ENCODE measurements at places on chromosomes 5 and 9.
A peak's percentile ranks its signal among the peaks of the same experiment; 100 is the strongest.

DNA sequence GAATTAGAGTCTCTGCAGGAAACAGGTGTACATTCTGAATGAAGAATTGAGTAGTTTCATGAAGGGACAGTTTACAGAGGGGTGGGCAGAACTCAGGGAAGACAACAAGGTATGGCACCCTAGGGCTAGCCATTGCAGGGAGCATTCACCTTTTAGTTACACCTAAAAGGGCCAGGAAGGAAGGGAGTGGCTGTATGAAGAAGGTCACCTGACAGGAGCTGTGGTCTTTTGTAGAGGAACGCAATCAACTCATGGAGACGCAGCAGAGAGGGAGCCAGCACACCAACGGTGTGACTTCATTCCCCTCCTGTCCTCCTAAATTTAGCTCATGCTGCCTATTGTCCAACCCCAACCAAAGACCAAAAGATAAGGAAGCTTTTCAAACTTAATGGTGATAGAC is 12.7 kb upstream of the ZCCHC7 start:
- no peak for DNase-seq

GRCh38 chr9:90464978-90465377 is 177.6 kb downstream of the DIRAS2 start:
- no peak for DNase-seq

GRCh38 chr5:75192804-75193203 is 43.9 kb downstream of the ANKRD31 start:
- DNase-seq, result no peak

GRCh38 chr5:68325065-68325580 is 109.6 kb downstream of the PIK3R1 start:
- no peak for DNase-seq

DNA sequence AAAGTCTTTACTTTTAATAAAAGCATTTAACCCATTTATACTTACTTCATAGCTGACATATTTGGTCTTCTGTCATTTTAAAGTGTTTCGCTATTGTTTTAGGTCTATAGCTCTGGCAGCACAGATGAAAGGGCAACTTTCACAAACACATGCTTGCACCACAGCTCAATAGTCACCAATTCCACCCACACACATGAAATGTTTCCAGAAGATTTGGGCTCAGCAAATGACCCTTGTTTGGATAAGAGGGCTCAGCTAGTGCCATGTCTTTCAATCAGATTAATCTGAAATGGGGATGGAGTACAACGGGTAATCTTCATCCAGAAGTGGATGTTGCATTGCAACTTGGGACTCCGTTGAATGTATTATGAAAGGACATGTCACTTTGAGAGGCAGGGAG is 176.0 kb downstream of the FGF18 start:
- no peak for DNase-seq

DNA sequence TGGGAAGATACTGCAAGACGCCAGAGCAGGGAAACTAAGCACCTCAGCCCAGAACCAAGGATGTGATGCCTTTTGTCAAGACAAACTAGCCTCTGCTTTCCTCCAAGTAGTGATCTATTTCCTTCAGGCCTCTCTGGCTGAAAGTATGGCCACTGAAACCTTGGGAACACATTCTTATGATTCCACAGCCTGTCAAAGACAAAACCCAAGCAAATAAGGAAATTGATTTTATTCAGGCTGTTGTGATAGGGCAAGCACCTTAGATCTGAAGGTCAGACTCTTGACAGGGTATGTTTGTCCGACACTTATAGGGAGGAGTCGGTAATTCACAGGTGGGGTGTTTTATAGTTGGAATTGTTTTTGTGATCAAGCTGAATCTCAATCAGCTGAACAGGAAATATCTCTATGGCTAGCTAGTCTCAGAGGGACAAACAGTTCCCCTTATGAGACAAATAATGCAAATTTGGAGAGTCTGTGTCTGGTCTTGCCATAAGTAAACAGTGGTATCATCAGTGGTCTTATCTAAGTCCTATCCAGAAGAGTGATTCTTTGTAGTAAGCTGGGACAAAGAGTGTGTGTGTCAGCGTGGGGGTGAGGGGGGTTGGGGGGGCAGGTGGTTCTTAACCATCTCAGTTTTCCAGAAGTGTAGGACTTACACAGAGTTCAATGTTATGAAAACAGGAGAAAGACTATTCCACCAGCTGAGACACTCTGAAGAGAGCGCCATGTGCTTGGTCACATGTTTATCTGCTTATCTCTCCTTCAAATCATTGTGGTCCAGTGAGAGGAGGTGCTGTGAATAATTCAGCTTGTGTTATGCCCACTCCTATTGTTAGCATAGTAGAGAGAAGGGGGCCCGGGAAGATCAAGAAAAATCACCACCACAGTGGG is 6.7 kb upstream of the ZCCHC10 start:
- no peak for DNase-seq

DNA sequence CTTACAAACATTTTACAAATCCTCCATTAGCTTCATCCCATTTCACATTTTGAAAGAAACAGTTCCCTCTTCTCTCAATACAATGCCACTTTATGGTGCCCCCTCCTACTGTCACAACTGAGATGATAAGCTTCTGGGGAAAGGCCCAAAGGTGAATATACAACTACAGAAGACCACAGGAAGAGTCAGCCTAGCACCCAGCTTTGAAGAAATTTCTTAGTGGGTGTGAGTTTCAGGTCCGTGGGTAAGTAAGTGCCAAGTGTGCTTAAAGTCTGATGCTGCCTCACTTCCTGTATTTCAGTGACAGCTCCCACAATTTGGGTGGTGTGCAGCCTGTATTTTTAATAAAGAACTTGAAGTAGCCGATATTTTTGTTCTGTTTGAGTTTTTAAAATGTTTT is 68.1 kb downstream of the ARHGEF28 start:
- DNase-seq, result no peak

GRCh38 chr9:86665416-86665815 is 281.9 kb downstream of the GAS1 start:
- DNase-seq, result no peak

DNA sequence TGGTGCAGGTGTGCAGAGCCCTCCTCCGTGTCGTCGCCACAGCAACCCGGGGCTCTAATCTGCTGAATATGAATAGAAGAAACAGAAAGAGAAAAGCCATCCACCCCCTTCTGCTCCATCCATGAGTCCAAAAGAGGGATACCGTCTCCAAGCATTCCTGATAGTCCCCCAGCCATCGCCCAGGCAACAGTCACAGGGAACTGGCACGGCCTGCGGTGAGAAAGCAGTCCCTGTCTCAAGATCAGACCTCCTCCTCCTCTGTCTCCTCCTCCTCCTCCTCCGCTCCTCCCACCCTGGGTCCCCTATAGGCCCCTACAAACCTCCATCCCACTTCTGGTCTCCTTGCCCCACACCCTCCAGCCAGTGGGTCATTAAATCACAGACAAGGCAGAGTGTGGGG is 308.1 kb upstream of the MPDZ start:
- DNase-seq, result no peak

DNA sequence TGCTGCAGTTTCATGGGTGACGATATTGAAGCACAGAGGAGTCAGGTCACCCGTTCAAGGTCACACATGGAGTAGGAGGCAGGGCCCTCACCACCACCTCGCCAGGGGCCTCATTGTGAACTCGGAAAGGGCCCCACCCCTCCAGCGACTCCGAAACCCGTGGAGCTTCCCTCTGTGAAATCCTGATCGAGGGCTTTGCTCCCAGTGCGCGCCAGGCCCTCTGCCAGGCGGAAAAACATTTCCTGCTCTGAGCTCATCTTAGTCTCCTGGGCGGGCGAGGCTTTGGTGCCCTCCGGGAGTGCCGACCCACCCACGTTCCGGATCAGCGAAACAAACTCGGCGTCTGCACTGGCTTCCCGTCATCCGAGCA is 75.0 kb upstream of the FCN1 start:
- no peak for DNase-seq

- peak; percentile 32 for DNase-seq
These were observed 36.2 kb upstream of the PRXL2C start for GRCh38 chr9:96691326-96691725.

- DNase-seq, result peak; percentile 67
These were observed 624.1 kb downstream of the ISL1 start for GRCh38 chr5:52007230-52007858.

DNA sequence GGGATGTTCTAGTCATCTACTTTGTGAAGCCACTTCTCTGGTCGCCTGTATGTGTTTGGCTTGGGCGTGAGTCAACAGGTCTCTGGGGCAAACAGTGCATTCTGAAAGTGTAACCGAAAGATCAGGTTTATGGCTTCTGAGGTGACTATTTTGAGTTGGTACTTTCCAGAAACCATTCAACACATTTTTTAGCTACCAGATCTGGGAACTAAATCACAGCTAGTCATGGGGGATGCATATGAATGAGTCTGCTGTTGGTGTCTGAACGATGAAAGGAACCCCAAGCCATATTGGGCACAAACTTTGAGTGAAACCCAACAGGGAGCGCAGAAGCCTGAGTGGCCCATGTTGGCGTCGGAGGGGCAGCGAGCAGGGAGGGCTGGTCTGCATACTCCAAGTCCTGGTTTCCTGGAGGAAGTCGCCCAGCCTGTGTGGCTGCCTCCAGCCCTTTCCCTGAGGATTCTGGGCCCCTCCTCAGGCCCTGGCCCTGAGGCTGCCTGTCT is 35.3 kb downstream of the UBE2QL1 start:
- DNase-seq, result no peak

- no peak for DNase-seq
These were observed 40.1 kb downstream of the ALDH1A1 start for GRCh38 chr9:72912476-72913381.

DNA sequence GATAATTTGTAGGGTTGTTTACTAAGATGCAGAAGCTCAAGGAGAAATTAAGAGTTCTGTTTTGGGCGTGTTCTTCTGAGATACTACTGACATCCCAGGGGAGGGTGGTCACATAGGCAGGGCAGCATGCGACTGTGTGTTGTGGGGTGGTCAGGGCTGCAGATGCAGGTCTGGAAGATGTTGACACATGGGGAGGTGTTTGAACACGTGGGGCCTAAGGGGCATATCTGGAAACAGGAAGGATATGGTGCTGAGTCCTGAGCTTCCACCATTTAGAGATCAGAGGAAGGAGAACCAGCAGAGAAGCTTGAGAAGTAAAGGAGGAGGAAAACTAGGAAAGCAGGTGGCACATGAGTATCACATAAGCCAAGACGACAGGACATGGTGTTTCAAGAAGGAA is 228.2 kb downstream of the ADGRV1 start:
- DNase-seq, result no peak

GRCh38 chr5:54823006-54823405 is 162.4 kb downstream of the ESM1 start:
- DNase-seq, result no peak
